Left renal pelvis (tissue), 4 donors: ENCODE measurements at places on chromosomes 4 and X.

GRCh38 chr4:160129439-160129838 is 1026.6 kb downstream of the RAPGEF2 start:
- DNase-seq, result peak; percentile 3

DNA sequence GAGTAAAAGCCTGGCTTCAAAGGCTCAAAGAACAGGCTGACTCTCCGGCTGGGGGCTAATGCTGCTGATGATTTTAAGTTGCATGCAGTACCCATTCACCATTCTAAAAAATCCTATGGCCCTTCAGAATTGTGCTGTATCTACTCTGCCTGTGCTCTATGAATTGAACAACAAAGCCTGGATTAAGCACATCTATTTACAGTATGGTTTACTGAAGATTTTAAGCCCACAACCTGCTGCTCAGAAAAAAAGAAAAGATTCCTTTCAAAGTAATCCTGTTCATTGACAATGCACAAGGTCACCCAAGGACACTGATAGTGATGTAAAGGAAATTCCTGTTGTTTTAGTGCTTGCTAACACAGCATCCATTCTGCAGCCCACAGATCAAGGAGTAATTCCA is 84.9 kb upstream of the SFRP2 start:
- DNase-seq, result no peak

DNA sequence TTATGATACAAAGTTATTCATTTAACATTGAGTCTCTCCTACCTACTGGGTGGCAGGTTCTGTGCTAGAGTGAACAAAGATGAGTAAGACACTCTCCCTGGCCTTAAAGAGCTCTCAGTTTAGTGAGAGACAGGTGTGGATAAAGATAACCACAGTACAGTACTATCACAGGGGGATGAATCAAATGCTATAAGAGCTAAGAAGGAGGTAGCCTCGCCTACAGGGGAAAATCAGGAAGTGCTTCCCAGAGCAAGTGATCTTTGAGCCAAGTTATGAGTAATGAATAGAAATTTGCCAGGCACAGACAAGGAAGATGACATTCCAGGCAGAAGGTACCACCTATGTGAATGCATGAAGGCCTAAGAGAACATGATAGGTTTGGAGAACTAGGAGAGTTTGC is 3.4 kb upstream of the IGBP1 start:
- DNase-seq, result no peak

- DNase-seq, result no peak
Observed at GRCh38 chrX:55129361-55129760, 40.5 kb downstream of the PAGE2 start.
